Aorta (tissue), 5 donors: ENCODE measurements at places on chromosomes 4 and X. TPM values are rescaled to one million over a fixed set of nuclear protein-coding genes. Genes with fewer than 3 reads are reported as not detected.

- DNase-seq, result no peak
Observed at GRCh38 chrX:95291561-95291960, 1393.1 kb upstream of the DIAPH2 start.

DNA sequence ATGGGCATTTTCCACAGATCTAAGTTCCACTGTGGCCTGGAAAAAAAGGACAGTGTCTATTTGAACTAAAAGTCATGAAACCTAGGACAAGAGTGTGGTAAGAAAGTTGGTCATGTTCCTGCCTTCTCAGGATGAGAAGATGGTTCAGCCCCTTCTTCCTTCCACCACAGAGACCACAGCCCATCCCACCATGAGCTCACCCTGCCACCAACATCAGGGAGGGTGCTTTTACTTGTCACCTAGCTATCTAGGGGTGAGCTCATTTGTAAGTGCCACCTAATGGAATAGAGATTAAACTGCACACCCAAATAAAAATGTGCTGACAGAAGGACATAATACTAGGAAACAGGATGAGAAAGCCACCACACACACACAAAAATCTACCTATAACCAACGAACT, 235.9 kb downstream of the SPIN4 start:
- no peak for DNase-seq

- DNase-seq, result no peak
Observed at GRCh38 chr4:110032603-110033002, 119.9 kb downstream of the EGF start.

- DNase-seq, result no peak
Observed at GRCh38 chrX:153925387-153925738, 701 bp downstream of the ARHGAP4 start.

DNA sequence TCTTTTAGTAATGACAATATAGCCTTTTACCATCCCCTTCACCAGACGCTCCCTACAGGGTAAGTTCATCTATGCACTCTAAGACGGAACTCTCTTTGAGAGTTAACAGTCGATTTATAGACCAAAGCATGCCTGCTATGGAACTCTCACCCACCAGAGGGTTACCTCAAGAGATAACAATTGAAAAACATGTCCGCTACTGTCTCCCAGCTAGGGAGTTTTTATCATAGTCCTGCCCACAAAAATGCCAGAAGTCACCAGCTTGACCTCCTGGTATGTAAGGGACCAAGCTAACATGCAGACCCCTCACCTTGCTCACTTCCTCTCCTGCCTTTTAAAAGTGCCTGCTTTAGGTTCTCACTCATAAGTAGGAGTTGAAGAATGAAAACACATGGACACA, 16.7 kb upstream of the YTHDC1 start:
- no peak for DNase-seq

GRCh38 chr4:54662901-54663585, 5.3 kb downstream of the KIT start:
- no peak for DNase-seq

- DNase-seq, result no peak
Observed at GRCh38 chrX:19955306-19955705, 35.6 kb downstream of the BCLAF3 start.

- no peak for DNase-seq
Observed at GRCh38 chr4:38075370-38076152, 115.4 kb downstream of the PTTG2 start.

DNA sequence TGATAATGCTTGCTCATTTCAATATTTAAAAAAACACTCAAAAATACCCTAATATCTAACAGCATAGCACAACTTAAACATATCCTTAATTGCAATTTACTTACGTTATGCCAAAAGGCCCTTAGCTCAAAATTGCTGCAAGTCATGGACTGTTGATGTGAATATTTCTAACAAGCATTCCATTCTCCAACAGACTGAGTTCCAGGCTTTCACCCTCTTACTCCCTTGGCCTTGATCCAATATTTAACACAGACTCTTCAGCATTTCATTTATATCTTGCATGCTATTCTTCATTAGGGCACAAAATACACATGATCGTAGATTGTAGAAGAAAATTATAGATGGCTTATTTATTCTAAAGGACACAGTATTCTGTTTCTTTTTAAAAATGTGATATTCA, 96.5 kb downstream of the RNF150 start:
- no peak for DNase-seq

- no peak for DNase-seq
Observed at GRCh38 chr4:173511787-173512361, 18.2 kb downstream of the HAND2 start.

GRCh38 chr4:6873291-6873690, 36.3 kb upstream of the TBC1D14 start:
- no peak for DNase-seq

GRCh38 chr4:82367438-82368097, 6.2 kb downstream of the HNRNPD start:
- no peak for DNase-seq

GRCh38 chrX:146127617-146128016, 310.0 kb downstream of the SLITRK2 start:
- no peak for DNase-seq

DNA sequence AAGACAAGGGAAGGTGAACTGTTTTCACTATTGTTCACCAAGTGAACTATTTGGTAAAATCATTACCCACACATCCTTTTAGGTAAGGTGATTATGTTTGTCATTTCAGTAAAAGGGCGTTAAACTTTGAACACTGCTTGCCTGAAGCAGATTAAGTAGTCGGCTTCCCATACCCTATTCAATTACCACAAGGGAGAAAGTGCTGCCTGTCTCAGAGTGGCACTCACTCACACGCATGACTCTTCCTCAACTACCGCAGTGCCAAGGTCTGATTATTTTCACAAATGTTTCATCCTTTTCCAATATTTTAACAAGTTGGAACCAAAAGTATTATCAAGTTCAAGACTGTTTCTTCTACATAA, 11.0 kb downstream of the VEGFC start:
- no peak for DNase-seq

DNA sequence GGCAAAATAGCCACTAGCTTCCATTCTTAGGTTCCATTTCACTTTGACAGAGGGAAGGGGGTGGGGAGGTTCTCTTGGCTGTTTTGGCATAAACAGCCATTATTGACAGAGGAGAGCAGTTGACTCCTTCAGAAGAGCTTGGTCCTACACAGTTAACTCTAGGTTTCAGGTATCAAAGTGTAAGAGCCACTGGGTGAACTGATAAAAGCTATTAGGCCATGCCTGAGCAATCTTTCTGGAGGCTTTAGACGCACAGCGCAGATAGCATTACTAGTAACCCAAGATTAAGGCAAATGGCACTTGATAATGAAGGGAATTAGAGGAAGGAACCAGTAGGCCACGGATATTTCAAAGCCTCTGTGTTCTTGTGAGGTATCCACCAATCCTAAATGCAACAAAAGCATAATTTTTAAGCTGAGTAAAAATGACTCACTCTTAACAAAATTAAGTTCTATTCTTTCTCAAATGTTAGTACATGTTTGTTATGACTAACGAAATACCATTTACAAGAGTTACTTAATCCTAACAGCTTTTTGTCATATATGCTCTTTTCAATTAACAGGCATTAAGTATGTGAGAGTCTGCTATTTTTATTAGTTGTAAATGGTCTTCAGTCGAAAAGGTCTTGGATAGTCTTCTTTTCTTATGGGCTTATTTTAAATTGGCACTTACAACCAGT, 53.6 kb downstream of the SLC7A11 start:
- no peak for DNase-seq

DNA sequence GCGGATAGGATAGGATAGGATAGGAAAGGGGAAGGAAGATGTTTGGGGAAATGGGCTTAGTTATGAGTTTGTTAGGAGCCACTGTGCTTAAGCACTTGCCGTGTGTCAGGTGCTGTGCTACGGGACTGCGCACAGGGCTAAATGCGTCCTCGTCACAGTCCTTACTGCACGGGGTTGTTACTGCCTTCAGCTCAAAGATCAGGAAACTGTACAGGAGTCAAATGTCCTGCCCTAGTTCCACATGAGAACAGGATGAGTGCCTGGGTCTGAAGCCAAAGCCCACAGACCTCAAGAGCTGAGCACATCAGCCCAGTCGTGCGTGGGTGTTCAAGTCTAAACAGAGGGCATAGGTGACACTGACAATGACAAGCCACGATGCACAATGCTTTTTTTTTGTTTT, 15.0 kb downstream of the ACSL1 start:
- DNase-seq, result no peak

DNA sequence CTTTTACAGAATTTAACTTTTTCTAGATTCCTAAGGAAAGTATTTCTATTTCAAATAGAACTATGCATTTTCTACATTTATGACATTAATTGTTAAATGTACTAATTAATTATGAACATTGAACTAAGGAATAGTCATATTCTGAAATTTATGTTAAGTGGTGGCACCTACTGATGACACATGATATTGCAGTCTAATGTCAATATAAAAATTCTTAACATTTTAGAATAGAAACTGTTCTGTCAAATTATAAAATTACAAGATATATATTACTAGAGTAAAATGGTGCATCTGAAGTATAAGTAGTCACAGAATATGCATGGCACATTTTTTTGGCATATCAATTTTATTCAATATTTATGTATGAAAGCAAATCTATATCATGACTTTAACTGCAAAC, 40.2 kb upstream of the NDNF start:
- DNase-seq, result no peak

- DNase-seq, result no peak
Observed at GRCh38 chr4:55730280-55730931, 89.2 kb upstream of the EXOC1L start.

DNA sequence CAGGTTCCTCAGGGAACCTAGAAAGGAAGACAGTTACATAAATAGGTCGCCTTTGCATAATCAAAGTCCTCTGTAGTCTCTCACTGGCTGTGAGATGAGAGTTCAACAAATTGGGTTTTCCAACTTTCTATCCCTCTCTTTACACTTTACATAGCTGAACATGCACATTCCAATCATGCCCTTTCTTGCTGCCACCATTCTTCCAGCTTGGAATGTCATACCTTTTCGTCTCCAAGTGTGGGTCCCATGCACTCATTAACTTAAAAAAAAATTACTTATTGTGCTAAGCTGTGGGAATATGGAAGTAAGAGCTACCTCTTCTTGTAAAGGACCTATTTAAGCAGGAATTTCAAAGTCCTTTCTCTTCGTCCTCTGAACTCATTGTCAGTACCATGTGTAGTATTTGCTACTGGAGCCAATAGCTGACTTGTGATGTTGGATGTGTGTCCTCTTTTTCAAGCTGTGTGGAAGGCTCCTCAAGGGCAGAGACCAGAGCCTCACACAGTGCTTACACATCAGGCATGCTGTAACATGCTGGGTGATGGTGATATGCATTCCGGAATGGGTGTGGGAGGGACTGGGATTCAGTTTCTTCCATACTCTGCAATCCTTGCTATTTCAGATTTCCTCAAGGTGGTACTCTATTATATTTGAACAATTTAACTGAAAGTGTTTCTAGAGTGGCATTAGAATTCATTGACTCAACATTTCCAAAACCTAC, 7.1 kb downstream of the ENOPH1 start:
- no peak for DNase-seq

DNA sequence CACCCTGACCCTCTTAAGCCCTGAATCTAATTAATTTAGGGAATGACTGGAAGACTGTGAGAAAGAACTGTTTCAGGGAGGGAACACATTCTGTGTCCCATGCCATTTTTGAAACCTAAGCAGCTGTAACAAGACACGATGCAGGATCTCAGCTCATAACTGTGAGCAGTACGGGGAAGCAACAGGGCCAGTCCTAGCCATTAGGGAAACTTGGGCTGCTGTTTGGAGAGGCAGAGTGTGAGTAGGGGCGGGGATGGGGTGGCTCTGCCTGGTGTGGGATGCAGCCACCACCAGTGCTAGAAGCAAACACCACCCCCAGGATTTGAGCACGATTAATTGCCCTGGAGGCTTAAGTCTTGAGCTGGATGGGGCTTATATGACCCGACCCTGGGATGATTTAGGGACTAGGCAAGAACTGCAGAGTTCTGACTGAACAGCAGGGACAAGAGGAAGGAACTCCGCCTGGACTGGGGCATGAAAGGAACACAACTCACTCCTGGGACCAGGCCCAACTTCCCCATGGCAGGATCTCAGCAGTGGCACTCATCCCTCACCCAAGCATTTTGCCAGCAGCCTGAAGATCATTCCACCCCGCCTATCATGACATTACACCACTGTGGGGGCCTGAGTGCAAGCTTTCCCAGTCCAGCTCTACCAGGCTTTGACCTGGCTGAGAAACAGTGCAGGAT, 43.1 kb downstream of the ATRX start:
- peak; percentile 52 for DNase-seq

DNA sequence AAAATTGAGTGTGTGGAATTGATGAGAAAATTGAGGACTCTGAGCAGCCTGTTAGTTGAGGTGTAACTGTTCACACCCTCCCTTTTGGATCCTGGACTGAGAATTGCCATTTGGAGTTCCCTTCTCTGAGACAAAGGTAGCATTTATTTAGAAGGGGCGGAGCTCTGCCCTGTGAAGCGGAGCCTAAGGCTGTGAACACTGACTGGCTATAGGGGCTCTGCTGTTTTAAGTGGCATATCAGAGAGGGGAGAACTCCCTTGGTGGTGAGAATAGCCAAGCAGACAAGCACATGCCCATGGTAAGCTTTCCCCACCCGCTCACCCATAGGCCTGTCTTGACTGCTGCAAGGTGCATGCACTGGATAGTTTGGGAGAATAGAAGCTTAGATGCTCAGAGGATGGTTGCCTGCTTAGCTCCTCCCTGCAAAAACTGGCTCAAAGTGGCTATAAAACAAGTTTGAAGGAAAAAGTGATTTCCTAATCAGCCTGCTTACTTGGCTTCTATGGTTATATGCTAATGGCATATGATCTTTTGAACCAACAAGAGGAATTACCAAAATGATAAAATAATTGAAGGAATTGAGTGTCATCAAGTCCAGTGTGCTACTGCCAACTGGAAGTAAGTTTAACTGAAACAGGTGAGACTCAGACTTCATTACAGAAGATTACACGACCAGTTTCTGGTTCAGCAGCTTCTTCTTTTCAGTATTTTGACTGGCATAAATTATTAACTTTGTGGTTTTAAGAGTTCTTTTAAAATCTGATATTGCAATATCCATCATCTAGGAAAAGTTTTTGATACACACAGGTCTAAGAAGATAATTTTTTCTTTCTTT, 108.4 kb downstream of the AFF1 start:
- no peak for DNase-seq

DNA sequence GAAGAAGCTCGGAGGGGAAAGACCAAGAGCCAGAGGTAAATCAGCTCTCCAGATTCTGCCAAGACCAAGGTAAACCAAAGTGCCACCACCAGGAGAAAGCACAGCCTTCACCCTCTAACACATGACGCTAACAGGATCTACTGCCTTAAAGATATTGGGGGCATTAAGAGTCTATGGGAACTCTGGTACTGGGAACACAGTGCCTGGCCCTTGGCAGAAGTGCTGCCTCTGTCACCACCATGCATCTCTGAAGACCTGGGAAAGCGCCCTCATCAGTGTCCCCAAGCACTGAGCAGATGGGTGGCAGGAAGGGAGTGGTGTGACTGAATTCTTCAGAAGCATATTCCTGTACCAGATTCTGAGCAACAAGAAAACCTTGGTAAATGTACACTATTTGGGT, 1.3 kb downstream of the QDPR start:
- DNase-seq, result no peak

- DNase-seq, result no peak
Observed at GRCh38 chrX:40418813-40419195, 162.0 kb upstream of the ATP6AP2 start.

- DNase-seq, result peak; percentile 90
Observed at GRCh38 chr4:153655928-153656327, 28.2 kb upstream of the TLR2 start.

Gene PAGE5
- not detected for total RNA-seq

Gene PCDH7
- total RNA-seq, result 232 TPM

Gene SPANXA1
- not detected for total RNA-seq

Gene MXRA5
- total RNA-seq, result 2.3 TPM

Gene DGKK
- total RNA-seq, result not detected

Gene IL1RAPL1
- total RNA-seq, result 0.26 TPM

Gene RBM46
- total RNA-seq, result not detected

Gene IL2
- not detected for total RNA-seq

Gene MAGED4
- total RNA-seq, result 2.2 TPM

Gene CCSER1
- 9.3 TPM for total RNA-seq
